ENCODE measurements at places on chromosomes 3 and 15. TPM values are rescaled to one million over a fixed set of nuclear protein-coding genes. Genes with fewer than 3 reads are reported as not detected.

Gene GABRA5
- total RNA-seq: not detected

Gene GABRR3
- total RNA-seq: not detected

Gene GPR62
- under 0.01 TPM for total RNA-seq

Gene DYNC1LI1
- total RNA-seq: 52.8 TPM

Gene ECE2
- under 0.01 TPM for total RNA-seq

Gene DPPA2
- total RNA-seq: not detected

Gene UROC1
- total RNA-seq: not detected

Gene CORO2B
- 42.5 TPM for total RNA-seq

Gene HRG
- not detected for total RNA-seq

Gene IQCF5
- total RNA-seq: not detected

Gene DPH3
- 19.1 TPM for total RNA-seq

Gene SRGAP3
- 7.8 TPM for total RNA-seq

Gene SIDT1
- not detected for total RNA-seq

Gene LRRC49
- total RNA-seq: 29.4 TPM

Gene ZMYND10
- total RNA-seq: 1.5 TPM

Gene MINAR1
- total RNA-seq: 0.83 TPM

Gene TEX264
- total RNA-seq: 84.4 TPM

Gene SPSB4
- total RNA-seq: not detected

Gene RETNLB
- not detected for total RNA-seq

Gene CFAP100
- total RNA-seq: not detected

Gene LRRIQ4
- not detected for total RNA-seq

Gene SERP1
- total RNA-seq: 232 TPM

Gene CTXND1
- total RNA-seq: not detected

Gene PTH1R
- total RNA-seq: 0.66 TPM
